Activated effector memory CD4-positive, alpha-beta T cell treated with Interleukin-2 at 50 U/mL for 16 hours (primary cell): ENCODE measurements at places on chromosomes 12 and 14.

DNA sequence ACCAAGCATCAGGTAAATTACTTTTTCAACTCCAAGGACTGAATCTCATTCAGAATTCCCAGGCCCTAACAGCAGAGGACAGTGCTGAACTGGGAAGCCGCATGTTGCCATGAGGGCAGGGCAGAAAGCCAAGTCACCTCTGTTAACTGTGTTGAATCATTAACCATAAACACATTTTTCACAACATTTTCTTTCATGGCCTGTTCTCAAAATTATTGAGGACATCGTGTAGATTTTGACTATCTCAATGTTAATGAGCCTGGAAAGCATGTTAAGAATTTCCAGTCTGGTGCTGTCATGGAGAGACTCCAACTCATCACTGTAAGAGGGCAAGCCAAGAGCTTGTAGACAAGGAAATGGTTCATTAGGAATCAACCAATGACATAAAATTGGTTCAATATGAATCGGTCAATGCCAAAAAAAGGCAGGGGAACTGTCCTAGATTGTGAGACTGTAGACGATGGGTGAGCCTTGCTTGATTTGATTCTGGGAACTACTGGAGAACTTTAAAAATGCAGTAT is 33.7 kb downstream of the CPM start:
- no peak for DNase-seq

GRCh38 chr12:132568826-132569480 is 41.4 kb downstream of the LRCOL1 start:
- DNase-seq: no peak

GRCh38 chr14:72824051-72824450 is 69.8 kb downstream of the DPF3 start:
- no peak for DNase-seq

DNA sequence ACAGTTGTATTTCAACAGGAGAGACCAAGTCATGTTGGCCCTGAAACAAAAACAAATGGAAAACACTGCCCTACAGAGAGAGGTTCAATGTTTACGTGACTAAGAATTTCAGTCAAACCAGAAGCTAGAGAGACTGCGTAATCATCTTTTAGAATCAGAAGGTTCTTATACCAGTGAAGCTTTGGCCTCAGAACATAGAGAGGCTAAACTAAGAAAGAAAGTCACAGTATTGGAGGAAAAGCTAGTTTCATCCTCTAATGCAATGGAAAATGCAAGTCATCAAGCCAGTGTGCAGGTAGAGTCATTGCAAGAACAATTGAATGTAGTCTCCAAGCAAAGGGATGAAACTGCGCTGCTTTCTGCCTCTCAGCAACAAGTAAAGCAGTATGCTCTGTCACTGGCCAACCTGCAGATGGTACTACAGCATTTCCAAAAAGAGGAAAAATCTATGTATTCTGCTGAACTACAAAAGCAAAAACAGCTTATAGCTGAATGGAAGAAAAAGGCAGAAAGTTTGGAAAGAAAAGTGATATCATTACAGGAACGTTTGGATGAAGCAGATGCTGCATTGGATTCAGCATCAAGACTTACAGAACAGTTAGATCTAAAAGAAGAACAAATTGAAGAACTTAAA is 32.5 kb upstream of the NUAK1 start:
- DNase-seq: no peak

DNA sequence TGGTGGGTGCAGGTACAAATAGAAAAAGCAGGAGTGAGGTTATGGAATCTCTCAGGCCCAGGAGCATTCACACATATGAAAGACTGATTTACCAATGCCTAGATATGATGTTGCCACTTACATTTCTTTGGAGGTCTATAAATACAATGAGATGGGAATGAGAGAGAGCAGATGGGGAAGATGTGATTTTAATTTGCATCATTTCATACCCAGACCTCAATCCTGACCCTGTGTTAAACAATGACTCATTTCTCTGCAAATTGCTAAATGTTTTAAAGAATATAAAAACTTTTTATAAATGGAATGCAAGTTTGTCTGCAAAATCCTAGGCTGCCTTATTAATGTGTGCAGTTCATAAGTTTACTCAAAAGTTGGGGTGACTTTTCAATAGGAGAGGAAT is 38.6 kb upstream of the GNG2 start:
- no peak for DNase-seq

- no peak for DNase-seq
Observed at GRCh38 chr12:69880571-69880970, 55.5 kb downstream of the MYRFL start.

GRCh38 chr14:51822499-51822898 is 37.9 kb upstream of the GNG2 start:
- DNase-seq: no peak

DNA sequence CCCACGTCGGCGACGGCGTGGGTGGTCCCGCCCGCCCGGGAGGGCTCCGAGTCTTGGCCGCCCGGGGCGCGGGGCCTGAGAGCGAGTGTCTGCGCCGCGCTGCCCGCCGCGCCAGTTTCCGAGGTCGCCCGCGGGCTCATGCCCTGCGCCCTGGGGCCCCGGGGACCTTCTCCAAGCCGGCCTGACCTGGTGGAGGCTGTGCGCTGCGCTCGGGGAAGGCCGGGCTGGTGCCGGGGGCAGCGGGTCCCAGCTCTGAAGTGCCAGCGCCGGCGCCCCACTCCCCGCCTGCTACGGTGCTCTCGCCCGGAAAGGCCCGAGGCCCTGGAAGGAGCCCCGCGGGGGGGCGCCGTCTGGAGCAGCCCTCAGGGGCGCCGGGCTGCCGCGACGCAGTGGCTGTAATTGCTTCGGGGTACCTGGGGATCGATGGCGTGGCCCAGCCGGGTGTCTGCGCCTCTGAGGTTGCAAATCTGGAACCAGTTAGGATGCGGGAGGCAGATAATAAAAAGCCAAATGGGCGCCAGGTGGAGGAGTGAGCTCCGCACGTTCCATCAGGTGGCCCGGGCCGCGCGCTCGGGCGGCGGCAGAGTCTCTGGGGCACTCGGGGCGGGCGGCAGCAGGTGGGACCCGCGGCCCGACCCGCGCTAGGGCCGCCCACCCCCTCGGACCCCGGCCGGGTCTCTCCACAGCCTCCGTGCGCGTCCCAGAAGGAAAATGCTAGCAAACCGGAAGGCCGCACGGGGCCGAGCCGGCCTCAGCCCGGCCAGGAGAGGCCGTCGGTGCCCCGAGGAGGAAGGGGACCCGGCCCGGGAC is 102.3 kb upstream of the DIO3 start:
- no peak for DNase-seq

- no peak for DNase-seq
Observed at GRCh38 chr12:116039081-116039480, 238.4 kb downstream of the MED13L start.

- DNase-seq: no peak
Observed at GRCh38 chr12:15526033-15526432, 203.7 kb downstream of the PTPRO start.

DNA sequence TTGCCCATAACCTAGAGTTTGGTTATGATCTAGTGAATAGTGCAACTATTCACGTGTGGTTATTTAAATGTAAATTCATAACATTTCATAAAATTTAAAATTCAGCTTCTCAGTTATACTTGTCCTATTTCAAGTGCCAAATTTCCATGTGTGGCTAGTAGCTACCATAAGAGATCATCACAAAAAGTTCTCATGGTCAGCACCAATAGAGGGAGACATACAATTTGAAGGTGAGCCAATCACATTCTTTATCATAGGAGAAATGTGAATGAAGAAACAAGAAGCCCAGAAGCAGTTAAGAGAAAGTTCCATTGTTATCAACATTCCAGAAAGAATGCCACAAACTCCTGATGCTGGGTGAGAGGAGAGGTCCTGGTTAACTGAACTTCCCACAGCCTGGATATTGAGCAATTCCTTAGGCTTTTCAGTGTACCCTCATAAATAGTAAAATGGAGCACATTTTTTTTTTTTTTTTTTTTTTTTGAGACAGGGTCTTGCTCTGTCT is 892.9 kb upstream of the USP15 start:
- no peak for DNase-seq

DNA sequence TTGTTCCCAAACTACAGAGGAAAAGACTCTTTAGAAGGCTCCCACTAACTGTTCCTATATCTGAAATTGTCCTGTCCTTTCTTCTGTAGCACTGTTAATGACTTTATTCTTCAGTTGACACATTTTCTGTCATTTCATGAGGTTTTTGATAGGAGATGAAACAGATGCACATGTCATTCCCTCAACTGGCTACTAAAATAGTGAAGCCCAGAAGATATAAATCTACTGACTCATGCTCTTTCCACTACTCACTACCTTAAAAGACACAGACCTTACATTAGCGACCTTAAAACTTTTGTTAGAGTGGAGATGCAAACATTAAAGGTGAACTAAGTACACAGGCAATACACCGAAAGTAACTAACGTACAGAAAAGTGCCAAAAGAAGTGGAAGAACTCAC is 59.5 kb upstream of the ANKS1B start:
- no peak for DNase-seq

DNA sequence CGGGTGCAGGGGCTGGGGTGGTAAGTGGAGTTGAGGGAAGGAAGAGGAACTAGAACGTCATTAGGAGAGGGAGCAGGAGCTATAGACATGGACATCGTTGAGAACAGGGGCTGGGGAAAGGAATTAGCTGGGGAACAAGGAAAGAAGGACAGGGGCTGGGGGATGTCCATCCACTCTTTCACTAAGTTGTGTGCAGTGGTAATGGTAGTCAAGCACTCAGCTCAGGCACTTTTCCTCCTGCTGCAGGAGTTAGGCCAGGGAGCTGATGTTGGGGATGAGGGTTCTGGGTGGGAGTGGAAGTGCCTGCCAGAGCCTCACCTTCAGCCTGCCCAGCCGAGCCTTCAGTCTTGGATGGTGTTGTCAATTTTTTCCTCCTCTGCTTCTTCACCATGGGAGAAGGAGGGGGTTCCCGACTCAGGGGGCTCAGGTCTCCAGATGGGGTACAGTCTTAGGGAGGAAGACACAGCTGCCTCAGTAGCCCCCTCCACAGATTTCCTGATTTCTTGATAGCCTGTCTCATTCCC is 9.2 kb downstream of the AGAP2 start:
- DNase-seq: no peak

- no peak for DNase-seq
Observed at GRCh38 chr14:91012045-91012444, 48.4 kb downstream of the RPS6KA5 start.

GRCh38 chr12:27272373-27273028 is 28.4 kb downstream of the STK38L start:
- no peak for DNase-seq

GRCh38 chr14:43540948-43541347 is 966.1 kb downstream of the FSCB start:
- no peak for DNase-seq

GRCh38 chr14:20546877-20547276 is 14.0 kb downstream of the RNASE9 start:
- no peak for DNase-seq

DNA sequence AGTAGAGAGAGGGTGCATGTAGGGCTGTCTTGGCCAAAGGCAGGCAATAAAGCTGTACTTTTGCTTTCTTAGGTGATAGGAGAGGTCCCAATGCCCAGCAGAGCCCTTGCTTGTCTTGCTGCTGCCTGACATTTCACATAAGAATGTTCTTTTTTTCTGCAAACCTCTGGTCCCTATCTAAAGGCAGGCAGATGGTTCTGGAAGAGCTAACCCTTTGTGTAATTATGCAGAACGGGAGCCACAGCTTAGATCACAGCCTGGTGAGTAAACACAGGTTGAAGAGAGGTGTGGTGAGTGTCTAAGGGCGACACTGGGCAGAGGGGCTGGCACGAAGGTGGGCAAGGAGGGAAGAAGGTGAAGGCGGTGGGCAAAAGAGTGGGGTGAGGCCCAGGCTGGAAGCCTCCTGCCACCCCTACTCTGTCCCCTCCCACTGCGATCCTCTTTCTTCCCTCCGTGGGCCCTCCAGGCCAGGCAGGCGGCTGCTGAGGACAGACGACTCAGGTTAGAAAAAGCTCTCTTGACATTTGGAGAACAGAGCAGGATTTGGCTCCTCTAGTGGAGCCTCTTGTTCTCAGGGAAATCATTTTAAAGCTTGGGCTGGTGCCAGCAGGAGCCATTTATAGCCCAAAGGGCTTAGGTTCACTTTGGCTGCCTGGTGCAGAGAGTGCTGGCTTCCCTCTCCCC is 42.8 kb downstream of the PRMT8 start:
- no peak for DNase-seq

DNA sequence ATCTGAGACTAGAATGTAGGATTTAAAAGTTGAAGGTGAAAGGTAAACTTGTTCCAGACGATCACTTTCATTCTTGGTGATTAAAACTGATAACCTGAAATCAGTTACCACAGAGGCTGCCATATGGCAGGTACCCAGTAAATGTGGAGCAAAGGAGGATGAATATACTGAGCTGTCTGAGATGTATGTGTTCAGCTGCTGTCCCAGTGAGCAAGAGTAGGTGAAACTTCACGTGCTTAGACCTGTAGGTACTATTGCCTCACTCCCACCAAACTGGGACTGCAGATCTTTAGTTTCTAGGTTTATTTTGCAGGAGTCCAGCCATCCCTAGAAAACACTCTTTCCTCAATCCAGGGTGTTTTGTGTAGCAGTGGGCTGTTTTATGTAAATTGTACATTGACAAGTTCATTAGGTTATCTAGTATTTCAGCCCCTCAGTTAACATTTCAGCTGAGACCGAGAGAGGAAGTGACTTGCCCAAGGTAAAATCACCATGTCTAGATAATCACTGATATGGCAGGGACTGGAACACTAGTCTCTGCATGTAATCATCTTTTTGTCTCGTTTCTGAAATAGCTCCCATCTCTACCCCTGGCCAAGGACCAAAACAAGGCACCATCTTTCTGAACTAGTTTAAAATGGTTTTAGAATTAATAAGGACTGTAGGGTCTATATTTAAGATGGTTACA is 62.7 kb downstream of the ATG14 start:
- no peak for DNase-seq

DNA sequence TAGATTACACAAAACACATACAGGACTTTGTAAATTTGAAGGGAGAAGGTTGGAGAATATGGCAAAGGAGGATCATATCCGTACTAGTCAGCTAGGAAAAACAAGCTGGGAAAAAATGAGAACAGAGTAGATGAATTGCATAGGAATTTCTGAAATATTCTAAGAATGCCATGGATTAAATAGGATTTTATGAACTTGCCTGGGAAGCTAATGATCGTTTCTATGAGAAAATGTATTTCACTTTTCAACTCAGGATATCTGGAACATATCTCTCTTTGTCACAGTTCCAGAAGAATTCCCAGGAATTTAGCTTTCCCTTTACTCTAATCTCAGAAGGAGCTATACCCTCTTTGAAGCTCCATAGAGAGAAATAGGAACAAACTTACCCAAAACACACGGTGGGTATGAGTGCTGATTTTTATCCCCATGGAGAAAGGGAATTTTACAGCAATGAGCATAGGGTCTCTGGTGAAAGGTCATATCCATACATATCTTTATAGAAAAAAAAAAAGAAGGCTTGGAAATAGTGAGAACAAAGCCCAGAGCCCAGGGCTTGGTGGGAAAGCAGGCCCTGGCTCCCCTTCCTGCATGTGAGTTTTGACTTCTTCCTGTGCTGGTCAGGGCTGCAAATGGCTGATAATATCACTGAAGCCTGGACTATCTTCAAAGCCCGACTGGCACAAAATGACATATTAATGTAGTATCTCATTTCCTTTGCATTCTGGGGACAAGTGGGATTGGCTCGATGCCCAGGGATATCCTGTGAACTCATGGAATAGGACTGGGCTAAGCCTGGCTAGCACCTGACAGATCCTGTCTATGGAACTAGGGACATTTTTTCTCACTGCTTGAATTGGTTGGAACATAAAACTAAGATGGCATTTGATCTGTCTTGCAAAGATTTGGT is 136.3 kb downstream of the AEBP2 start:
- DNase-seq: no peak
